ENCODE measurements at places on chromosomes 1 and 21.

DNA sequence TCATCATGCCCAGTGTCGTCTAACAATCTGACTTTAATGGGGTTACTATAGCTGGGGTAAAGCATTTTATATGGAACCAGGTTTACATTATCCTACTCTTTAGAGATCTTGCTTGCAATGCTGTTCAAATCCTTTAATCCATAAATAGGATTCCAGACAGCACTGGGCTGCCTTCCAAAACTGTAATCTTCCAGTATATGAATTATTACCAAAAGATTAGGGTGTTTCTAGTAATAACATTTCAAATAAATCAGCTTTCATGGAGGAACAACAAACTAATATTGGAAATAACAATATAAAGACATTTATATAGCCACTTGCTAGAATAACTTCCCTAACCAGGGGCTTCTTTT lies 88.6 kb upstream of the PLXNA2 start:
- DNase-seq, result no peak

DNA sequence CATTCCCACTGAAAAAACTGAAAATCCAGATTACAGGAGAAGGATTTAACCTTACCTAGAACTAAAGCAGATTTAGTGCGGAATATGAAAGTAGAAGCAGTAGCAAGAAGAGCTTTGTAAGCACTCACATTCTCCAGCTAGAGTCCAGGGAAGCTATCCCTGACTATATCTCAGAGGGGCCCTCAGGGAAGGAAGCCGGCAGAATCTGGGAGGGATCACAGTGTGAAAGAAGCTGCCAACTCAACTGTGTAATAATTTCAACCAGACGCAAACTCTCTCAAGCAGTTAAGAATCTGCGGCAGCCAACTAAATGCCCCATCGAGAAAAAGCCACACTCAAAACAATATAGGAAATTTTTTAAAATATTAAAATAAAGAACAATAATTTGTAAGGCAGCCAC lies 163.8 kb downstream of the EIF4G3 start:
- DNase-seq, result no peak

DNA sequence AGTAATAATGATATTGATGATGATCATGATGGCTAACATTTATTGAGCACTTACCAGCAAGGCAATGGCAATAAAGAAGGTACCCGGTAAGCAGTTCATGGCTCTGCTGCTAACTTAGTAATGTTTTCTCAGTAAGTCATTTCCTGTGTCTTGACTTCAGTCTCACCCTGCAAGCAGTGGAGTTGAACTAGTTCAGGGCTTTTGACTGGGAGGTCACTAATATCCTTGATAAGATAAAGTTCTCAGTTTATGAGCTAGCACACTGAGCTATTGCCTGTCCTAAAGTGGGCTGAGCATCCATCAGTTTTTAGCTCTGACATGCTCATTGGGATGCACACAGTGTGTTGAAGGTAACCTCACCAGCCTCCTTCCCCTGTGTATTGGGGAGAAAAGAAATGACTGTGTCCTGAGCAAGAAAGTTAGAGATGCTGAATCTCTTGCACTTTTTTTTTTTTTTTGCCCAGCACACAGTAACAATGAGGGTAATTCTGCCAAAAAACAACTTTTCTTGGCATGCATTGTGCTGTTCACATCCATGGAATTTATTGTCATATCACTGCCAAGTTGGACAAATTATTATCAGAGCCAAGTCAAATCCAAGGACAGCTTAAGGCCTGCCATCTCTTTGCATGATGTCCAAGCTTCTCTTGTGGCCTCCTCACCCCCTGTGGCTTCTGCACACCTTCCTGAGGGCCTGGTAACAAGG lies 55.5 kb upstream of the GADD45A start:
- DNase-seq, result no peak

- no peak for DNase-seq
These were observed 57.6 kb downstream of the ZNHIT6 start for GRCh38 chr1:85650645-85651044.

DNA sequence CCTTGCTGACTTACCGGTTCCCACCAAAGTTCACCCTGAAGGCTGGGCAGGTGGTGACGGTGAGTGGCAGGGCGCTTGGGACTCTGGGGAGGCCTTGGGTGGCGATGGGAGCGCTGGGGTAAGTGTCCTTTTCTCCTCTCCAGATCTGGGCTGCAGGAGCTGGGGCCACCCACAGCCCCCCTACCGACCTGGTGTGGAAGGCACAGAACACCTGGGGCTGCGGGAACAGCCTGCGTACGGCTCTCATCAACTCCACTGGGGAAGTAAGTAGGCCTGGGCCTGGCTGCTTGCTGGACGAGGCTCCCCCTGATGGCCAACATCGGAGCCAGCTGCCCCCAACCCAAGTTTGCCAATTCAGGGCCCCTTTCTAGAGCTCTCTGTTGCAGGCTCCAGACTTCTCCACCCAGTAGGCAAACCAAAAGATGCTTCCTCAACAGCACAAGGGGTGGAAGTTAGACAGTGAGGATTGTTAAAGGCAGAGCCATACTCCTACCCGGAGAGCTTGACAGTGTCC lies 16.4 kb upstream of the SEMA4A start:
- DNase-seq, result no peak

GRCh38 chr1:11045428-11046269 lies 1.4 kb downstream of the MASP2 start:
- no peak for DNase-seq

DNA sequence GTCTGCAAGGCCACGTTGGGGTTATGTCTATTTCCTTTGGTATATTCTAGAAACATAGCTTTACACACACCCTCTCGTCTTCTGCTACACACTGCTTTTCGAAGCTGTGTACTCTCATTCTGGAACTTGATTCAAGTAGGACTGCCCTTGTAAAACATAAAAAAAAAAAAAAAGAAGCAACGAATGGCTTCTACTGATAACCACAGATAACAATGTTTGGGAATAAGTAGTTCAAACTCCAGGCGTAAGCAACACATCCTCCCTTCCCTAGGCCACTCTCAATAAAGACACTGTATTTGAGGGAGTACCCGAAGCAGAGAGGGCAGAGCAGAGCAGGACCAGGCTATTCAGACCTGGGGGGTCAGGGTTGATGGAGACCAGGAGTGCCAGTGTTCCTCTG lies 496.7 kb downstream of the MATN1 start:
- DNase-seq, result no peak

- DNase-seq, result no peak
These were observed 3.4 kb downstream of the BLZF1 start for GRCh38 chr1:169371404-169371803.

All from RWPE1 (cell line).